ENCODE measurements at places on chromosomes 16 and 17.

DNA sequence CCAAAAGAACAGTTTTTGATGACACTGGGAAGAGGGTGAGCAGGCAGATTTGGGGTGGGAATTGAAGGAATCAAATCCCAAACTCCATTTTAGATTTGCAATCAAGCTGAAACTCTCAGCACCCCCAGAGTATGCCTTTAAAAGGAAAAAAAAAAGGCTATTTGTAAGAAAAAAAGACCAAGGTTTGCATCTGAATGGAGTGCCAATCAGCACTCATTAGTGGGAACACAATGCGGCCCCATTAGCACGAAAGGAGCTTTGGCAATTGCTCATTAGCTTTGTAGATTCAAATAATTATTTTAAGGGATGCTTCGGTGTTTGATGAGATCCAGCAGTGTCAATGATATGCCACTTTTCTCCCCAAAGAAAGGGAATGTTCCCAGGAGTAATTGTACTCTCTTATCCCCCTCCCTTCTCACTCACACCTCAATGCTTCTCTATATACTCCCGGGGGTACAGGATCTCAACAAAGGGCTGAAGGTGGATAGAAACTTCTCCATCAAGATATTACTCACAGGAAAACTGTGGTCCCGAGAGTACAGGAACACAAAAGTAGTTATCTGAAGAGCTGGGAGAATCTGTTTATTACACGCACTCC, 32.2 kb downstream of the CHP2 start:
- no peak for DNase-seq

GRCh38 chr17:60362329-60362728, 29.6 kb downstream of the USP32 start:
- DNase-seq = no peak

- no peak for DNase-seq
Measured at GRCh38 chr17:65202844-65203571, 65.8 kb downstream of the RGS9 start.

- DNase-seq = no peak
Measured at GRCh38 chr17:37746617-37747016, 1.8 kb upstream of the HNF1B start.

DNA sequence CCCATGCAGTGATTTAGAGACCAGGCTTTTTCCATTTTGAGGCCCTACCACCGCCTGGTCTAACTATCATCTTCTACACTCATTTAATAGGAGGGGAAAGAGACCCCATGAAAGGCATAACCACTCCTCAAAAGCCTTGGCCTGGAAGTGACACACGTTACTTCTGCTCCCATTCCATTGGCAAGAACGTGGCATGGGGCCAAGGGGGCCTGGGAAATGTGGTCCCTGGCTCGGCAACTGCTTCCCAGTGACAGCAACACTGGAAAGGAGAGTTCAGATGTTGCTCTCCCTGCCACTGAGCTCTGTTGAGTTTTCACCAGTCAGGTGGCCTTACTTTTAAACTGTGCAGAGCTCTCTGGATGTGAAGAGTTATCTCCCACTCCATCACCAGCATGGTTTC, 45.2 kb upstream of the MAP3K14 start:
- DNase-seq = no peak

All from activated CD4-positive, CD25-positive, alpha-beta regulatory T cell (primary cell).